Lung microvascular endothelial cell (primary cell): ENCODE measurements at places on chromosomes 3 and 15. TPM values are rescaled to one million over a fixed set of nuclear protein-coding genes. Genes with fewer than 3 reads are reported as not detected.

DNA sequence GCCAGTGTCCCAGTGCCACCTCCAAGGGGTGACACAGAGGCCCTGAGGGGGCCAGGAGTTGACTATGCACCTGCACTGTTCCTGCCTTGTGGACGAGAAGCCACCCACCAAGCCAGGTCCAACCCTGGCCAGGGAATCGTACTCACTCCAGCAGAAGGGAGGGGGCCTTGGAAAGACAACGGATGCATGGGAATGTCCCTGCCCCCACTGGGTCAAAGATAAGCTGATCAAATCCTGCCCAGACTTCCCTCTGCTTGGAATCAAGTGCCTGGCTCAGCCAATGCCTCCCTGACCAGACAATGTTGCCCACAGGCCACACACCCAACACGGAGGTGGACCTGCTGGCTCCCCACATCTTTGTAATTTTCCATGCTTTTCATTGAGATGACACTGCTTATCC is 23.9 kb downstream of the CACNA2D2 start:
- DNase-seq: no peak

DNA sequence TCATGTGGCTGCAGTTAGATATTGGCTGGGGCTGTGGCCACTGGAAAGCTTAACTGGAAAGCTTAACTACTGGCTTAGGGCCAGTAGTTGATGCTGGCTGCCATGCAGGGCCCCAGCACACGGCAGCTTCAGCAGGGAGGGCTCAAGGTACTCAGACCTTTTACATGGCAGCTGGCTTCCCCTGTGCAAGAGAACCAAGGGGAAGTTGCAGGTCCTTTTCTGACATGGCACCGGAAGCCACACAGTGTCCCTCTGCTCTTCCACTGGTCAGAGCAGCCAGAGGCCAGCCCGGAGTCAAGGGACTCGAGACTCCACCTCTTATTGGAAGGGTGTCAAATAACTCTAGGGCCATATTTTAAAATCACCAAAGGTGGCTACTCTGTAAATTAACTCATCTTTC is 24.5 kb downstream of the CCR9 start:
- DNase-seq: no peak

DNA sequence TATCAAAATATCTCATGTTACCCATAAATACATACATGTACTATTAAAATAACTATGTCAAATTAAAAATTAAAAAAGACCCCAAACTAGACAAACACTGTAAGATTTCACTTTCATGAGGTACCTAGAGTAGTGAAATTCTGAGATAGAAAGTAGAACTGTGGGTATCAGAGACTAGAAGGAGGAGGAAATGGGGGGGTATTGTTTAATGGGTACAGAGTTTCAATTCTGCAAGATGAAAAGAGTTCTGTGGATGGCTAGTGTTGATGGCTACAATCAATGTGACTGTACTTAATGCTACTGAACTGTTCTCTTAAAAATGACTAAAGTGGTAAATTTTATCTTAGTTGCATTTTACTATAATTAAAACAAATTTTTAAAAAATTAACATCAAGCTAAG is 36.6 kb downstream of the RFX7 start:
- no peak for DNase-seq

- no peak for DNase-seq
These were observed 167.7 kb upstream of the NECTIN3 start for GRCh38 chr3:110903771-110904519.

GRCh38 chr3:185041540-185041939 is 111.3 kb downstream of the C3orf70 start:
- no peak for DNase-seq

DNA sequence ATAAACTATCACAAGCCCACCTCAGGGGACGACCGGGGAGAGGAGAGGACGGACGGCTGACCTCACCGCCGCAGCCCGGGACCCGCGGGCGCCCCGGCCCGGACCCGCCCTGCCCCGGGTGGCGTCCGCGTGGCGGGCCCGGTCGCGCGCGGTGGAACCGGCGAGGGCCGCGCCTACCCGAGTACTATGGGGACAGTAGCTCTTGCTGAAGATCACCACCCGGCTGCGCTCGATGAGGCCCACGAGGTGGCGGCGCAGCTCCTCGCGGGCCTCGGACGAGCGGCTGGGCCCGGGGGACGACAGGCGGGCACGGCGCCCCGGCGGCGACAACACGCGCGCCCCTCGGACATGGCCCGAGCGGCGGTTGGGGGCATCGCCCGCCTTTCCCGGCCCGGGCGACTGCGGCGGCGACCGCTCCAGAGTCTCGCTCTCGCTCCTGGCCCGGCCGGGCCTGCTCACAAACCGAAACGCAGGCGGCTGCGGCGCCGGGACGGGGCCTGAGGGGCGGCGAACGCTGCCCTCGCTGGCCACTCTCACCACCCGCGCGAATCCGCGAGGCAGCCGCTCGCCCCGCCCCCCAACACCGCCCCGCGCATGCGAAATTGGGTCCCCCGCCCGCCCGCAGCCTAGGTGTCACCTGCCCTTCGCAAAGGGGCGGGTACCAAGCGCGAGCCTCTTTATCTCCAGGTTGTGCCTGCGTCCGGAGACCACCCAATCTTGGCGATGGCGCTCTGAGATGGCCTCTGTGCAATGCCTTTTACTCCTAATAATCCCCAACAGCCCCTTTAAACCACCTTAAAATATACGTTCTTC is at the start of gene TXNRD3:
TXNRD3 (minus strand) TSS at position 554 of the 813 bp plus-strand sequence.
- DNase-seq: peak; percentile 85

GRCh38 chr3:155219106-155219505 is 74.4 kb downstream of the STRIT1 start:
- no peak for DNase-seq

DNA sequence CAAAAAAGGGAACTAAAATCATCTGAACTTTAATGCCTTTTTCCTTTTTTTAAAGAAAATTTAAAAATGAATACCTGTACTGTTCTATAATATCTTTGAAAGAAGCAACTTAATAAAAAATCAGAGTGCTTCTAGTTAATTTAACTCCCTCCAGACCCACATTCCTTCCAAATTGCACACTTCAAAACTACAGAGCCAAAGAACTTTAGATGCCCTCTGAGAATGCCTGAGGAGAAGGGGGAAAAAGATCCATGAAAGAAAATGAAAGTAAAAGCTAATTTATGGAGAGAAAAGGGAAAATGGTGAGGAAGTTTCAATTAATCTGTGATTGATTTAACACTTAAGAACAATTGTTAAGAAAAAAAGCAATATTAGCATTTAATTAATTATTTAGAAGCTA is 1141.6 kb downstream of the IGSF11 start:
- DNase-seq: no peak

Gene GOLGA6D
- total RNA-seq: not detected in 2 replicates

Gene ATP10A
- under 0.01 TPM in 1 of 2 replicates, not detected in the other for total RNA-seq

Gene AGBL1
- not detected in 2 replicates for total RNA-seq

Gene RLBP1
- not detected in 2 replicates for total RNA-seq
